Activated T-cell treated with anti-CD3 and anti-CD28 coated beads, Interleukin-2, amount 50 U/mL, for 72 hours (primary cell): ENCODE measurements at places on chromosomes 16 and 17. TPM values are rescaled to one million over a fixed set of nuclear protein-coding genes. Genes with fewer than 3 reads are reported as not detected.

The CFAP52 gene
- 0.28 TPM for total RNA-seq

GRCh38 chr16:54210452-54211125 is 76.0 kb downstream of the IRX3 start:
- no peak overlapping the region for H3K27ac ChIP-seq
- H3K4me1 ChIP-seq = no peaks in the 10 kb centered on the region
- DNase-seq = no peak
- no peak overlapping the region for H3K4me3 ChIP-seq
- no peaks in the 10 kb centered on the region for H3K36me3 ChIP-seq
- peaks cover 7% of the 10 kb centered on the region for H3K27me3 ChIP-seq

GRCh38 chr16:12548270-12548983 is 255.3 kb downstream of the CPPED1 start:
- DNase-seq = peak; percentile 19
- peaks cover 91% of the 10 kb centered on the region for H3K4me1 ChIP-seq
- H3K4me3 ChIP-seq = peak overlapping the region; percentile 25

DNA sequence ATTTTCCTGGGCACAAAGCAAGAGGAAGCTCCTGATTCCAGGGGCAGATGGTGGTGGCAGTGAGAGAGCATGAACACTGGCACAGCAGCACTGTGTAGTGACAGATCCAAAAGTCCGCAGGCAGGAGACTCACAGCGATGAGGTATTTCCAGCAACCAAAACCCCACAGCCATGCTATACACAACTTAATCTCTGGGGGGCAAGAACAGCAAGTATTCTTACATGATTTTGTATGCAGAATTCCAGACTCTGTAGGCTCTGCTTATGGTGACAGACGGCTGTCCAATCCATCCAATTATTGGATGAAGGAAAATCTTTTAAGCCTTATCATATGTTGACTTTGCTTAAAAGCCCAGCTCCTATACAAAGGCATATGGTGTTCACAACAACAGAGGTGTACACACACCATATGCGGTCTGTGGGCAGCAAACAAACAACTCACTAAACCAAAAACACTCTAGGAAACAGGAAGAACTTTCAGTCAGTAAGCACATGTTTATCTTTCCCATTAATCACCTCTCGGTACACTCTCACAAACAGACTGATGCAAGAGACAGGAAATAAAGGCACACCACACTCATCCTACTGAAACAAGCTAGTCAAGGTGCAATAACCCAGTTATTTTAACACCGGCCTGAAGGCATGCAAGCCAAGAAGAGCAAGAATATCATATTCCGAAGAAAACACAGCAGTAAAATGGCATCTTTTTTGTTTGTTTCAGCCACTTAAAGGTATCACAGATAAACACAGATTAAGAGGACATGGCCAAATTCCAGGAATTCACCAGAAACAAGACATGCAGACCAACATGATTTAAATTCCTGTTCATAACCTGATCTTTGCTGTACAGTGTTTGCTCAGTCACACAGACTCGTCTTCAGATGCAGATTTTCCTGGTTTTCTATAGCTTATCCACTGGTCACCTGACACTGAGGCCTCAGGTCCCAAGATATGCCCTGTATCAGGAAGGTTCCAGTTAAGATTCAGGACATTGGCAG is 47.8 kb downstream of the ERN1 start:
- no peak overlapping the region for H3K4me3 ChIP-seq
- DNase-seq = peak; percentile 61
- no peaks in the 10 kb centered on the region for H3K27me3 ChIP-seq

The ABCA5 gene
- total RNA-seq = 28.5 TPM

DNA sequence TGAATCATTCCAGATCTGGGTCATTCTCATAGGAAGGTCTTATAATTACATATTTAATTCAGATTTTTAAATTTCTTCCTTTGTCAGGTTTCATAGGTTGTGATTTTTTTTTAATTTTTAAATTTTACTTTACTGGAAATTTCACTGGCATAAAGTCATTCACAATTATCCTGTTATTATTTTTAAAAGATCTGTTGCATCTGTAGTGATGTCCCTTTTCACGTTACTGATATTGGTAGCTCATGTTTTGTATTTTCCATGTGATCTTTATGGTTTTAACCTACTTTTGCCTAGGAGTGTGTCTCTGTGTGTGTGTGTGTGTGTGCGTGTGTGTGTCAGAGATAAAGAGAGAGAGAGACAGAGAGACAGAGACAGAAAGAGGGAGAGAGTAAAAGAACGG is 216.6 kb upstream of the KCNJ16 start:
- DNase-seq = no peak
- H3K4me3 ChIP-seq = no peak overlapping the region
- H3K36me3 ChIP-seq = peaks cover 2% of the 10 kb centered on the region
- H3K27ac ChIP-seq = no peak overlapping the region
- no peaks in the 10 kb centered on the region for H3K4me1 ChIP-seq
